ENCODE measurements at places on chromosomes 6 and 20.

GRCh38 chr6:136831873-136832562 lies 9.6 kb downstream of the PEX7 start:
- no peak for DNase-seq

DNA sequence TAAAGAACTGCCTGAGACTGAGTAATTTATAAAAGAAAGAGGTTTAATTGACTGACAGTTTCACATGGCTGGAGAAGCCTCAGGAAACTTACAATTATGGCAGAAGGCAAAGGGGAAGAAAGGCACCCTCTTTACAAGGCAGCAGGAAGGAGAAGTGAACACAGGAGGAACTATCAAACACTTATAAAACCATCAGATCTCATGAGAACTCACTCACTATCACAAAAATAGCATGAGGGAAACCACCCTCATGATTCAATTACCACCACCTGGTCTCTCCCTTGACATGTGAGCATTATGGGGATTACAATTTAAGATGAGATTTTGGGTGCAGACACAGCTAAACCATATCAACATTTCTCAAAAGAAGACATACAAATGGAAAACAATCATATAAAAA lies 266.3 kb downstream of the EPM2A start:
- no peak for DNase-seq

DNA sequence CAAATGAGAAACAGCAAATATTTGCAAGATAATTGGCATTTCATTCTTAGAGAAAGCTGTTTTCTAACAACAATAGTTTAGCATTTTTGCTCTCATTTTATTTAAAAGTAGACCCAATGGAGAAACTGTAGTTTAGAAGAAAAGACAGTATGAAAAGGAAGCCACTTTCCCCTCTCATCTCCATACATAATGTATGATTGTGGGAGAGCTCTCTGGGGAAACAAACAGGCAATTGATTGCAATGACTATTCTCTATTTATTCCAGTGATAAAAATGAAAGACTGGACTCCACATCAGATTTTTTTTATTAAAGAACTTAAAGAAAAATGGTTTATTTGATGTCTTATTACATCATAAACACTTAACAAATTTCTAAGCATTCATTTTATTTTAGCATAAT lies 116.8 kb upstream of the SASH1 start:
- no peak for DNase-seq

DNA sequence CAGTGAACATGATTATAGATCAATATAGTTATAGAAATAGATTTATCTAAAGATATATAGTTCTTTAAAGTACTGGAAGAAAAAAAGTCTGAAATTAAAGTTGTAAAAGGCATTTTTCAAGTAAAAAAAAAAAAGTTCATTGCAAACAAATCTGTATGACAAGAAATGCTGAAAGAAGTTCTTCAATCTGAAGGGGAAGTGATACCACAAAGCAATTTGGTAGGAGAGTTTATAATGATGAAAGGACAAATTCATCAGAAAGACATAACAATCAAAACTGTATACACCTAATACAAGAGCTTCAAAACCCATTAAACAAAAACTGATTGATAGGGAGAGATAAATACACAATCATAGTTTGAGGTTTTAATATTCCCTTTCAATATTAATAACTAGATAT lies 14.1 kb downstream of the HUS1B start:
- no peak for DNase-seq

- DNase-seq = no peak
Observed at GRCh38 chr6:142008016-142008735, 124.5 kb upstream of the GJE1 start.

DNA sequence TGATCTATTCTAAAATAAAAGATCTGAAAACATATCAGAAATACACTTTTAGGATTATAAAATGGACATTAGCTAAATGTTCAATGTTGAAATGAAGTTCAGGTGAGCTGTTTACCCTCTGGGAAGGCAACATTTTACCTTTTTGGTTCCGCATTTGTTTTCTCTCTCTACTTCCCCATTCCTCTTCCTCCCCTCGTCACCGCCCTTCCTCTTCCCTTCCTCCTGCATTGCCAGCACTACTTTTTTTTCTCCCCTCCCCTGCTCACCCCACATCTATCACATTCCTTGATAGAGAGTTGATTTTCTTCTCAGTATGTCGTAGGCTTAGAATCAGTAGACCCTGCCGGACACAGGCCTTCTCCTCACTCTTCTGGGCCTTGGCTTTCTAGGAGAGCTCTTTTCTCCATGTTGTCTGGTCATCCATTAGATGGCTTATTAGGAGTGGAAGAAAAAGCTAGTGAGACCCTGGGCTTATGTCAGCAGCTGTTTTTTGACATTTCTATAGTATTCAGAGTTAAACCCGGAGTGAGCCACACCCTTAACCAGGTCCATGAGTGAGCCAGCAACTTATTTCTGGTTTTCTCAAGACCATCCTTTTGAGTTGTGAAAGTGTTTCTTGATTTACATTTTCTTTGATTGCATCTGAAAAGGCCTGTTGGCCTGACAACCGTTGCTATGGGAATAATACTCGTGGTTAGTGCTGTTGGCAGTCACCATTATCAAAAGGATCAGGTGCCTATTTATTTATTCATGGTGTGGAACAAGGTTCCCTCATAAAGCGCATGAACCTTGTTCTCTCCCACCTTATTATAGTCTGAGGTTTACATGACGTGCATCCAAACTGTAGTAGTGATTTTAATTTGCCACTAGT lies 90.9 kb downstream of the DTD1 start:
- peak; percentile 85 for DNase-seq

GRCh38 chr6:2615251-2615650 lies 135.5 kb downstream of the MYLK4 start:
- no peak for DNase-seq

DNA sequence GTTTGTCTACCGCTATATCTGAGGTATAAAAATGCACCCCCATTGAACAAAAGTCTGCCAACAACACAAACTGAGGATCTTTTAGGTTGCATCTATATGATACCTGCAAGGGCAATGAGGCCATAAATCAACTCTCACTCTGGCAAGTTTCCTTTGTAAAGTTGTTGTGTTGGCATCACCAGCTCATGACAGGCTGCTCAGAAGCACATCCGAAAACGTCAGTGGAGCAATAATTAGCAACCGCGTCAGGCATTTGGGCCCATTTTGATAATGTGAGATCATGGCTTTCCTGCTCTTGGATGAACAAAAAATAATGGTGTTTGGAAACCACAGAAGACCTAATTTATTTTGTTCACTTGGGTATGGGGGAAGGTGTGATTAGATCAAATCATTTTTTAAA lies 12.0 kb upstream of the SLC22A3 start:
- DNase-seq = no peak

- DNase-seq = no peak
Observed at GRCh38 chr6:122671251-122671650, 61.0 kb downstream of the PKIB start.

- DNase-seq = no peak
Observed at GRCh38 chr6:147585256-147585655, 76.8 kb downstream of the SAMD5 start.

DNA sequence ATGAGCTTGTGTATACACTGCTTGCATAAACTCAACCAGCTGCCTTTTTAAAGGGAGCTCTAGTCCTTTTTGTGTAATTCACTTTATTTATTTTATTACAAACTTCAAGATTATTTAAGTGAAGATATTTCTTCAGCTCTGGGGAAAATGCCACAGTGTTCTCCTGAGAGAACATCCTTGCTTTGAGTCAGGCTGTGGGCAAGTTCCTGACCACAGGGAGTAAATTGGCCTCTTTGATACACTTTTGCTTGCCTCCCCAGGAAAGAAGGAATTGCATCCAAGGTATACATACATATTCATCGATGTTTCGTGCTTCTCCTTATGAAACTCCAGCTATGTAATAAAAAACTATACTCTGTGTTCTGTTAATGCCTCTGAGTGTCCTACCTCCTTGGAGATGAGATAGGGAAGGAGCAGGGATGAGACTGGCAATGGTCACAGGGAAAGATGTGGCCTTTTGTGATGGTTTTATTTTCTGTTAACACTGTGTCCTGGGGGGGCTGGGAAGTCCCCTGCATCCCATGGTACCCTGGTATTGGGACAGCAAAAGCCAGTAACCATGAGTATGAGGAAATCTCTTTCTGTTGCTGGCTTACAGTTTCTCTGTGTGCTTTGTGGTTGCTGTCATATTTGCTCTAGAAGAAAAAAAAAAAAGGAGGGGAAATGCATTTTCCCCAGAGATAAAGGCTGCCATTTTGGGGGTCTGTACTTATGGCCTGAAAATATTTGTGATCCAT lies 15.3 kb downstream of the TNFAIP3 start:
- DNase-seq = no peak

DNA sequence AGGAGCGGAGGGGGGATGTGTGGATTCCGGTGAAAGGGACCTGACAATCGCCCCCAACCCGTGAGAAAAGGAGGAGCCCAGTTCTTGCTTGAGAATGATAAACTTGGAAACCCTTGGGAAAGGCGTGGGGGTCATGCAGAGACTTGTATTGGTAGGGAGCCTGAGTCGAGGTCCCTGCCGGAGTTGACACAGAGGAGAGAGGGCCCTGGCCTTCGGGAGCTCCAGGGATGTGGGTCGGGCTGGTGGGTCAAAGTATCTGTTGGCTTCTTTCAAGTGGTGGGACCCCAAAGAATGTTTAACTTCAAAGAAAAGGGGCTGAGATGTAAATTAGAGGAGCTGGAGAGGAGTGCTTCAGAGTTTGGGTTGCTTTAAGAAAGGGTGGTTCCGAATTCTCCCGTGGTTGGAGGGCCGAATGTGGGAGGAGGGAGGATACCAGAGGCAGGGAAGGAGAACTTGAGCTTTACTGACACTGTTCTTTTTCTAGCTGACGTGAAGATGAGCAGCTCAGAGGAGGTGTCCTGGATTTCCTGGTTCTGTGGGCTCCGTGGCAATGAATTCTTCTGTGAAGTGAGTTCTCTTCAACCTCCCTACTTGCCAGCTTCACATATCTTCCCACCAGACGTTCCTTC lies 571 bp downstream of the CSNK2B start:
- no peak for DNase-seq

- DNase-seq = peak; percentile 72
Observed at GRCh38 chr6:56954403-56955170, at the start of gene BEND6. BEND6 (plus strand) TSS chr6:56955107; CDS start chr6:56981811, 26,704 bp downstream.

DNA sequence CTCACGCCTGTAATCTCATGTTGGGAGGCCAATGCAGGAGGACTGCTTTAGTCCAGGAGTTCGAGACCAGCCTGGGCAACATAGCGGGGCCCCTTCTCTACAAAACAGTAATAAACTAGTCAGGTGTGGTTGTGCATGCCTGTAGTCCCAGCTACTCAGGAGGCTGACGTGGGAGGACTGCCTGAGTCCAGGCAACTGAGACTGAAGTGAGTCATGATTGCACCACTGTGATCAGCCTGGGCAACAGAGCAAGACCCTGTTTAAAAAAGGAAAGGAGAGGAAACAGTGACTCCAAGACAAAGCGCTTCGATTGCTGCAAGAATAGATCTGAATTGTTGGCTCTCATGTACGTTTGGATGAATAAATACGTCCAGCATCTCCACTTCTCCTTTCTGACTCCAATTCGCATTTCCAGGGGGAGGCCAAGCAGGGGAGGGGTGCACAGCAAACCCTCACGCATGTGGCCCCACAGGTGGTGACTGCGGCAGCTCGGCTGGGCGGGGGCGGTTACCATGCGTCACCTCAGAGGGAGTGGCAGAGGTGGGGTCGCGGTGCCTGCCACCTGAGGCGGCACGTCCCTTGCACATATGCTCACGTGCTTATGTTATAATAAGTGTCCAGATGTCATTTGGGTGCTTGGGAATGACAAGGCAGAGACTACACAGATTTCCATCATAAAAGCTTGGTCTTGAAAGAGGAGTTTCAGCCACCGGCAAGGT lies 95.1 kb upstream of the MPC1 start:
- no peak for DNase-seq

GRCh38 chr20:48058611-48059559 lies 273.6 kb upstream of the SULF2 start:
- no peak for DNase-seq

DNA sequence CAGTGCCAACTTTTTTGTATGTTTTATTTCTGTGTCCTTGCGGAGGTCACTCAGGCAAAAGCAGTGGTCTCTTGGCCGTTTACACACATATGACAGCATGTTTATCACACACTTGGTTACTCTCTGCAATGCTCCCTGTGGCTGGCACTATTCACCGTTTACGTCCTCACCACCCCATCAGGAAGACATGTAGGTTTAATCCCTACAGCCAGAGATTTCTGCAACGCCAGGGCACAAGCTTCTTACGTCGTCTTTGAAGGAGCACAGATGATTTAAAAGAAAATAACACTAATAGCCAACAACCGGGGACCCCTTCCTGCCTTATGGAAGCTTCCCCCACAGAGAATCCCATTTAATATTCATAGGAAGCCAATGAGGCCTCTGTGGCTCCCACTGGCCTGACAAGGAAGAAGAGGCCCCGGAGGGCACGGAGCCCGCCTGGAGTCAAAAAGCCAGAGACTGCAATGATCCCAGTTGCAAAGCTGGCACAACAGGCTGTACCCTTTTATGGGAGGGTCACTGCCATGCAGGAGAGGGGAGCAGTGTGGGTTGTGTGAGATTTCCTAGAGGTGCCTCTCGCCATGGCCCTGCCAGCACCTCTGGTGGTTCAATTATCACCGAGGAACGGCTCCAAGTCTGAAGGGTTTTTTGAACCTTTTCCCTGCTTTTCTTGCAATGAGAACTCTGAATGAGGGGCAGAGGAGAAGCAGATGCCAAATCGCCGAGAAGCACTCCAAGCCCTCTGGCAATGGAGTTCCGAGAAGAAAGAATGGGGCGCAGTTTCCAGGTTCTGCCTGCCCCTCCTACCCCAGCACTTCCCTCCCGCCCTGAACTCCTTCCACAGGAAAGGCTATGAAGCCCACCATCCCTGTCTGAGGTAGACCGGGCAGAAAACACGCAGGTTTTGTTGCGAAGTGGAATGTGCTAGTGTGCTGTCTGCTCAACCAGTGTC lies 96.2 kb downstream of the THBS2 start:
- DNase-seq = no peak

DNA sequence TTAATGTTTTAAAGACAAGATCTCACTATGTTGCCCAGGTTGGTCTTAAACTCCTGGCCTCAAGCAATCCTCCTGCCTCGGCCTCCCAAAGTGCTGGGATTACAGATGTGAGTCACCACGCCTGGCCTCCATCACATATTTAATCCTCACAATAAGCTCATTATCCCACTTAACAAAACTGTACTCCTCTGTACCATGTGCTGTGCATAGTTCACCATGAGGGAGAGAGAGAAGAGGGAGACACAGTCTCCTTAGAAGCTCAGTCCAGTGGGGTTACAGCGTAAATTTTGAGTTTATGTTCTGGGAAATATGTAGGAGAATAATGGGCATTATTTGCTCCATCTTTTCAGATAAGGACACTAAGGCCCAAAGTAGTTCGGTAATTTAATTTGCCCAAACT lies 7.9 kb upstream of the CPNE5 start:
- DNase-seq = no peak

DNA sequence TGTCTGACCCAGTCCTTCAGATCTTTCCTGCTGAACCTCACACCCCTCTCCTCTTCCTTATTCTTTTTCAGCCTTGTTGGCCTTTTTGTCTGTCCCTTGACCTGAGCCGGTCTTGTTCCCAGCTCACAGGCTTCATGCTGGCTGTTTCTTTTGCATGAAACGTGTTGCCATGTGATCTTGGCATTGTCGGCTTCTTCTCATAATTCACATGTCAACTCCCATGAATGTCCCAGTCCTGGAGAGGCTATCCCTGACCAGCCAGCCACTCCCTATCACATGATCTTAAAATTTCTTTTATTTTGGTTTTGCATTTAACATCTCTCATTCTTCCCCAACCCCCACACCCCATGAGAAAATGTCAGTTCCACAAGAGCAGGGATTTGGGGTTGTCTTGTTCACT lies 131.2 kb upstream of the TSHZ2 start:
- DNase-seq = no peak

Measured in NCI-H345 (cell line).